Daoy (cell line): ENCODE measurements at places on chromosomes 7 and 10. TPM values are rescaled to one million over a fixed set of nuclear protein-coding genes. Genes with fewer than 3 reads are reported as not detected.

DNA sequence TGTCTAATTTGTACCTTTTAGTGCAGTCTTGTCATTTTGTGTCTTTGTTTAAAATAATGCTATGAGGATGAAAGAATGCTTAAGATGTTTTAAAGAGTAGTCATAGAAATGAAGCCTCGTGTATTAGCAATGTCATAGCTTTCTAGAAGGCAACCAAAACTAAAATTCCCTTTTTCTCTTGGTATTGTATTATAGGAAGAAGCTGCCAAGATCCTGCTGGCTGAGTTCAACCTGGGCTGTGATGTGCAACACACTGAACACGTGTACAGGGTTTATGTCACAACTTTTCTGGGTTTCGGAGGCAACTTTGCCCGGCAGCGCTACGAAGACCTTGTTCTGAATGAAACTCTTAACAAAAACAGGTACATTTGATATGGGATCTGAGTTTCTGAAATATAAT is 36.2 kb downstream of the COX15 start:
- no peak for DNase-seq

- DNase-seq: no peak
Observed at GRCh38 chr7:81761821-81762220, 8.0 kb downstream of the HGF start.

DNA sequence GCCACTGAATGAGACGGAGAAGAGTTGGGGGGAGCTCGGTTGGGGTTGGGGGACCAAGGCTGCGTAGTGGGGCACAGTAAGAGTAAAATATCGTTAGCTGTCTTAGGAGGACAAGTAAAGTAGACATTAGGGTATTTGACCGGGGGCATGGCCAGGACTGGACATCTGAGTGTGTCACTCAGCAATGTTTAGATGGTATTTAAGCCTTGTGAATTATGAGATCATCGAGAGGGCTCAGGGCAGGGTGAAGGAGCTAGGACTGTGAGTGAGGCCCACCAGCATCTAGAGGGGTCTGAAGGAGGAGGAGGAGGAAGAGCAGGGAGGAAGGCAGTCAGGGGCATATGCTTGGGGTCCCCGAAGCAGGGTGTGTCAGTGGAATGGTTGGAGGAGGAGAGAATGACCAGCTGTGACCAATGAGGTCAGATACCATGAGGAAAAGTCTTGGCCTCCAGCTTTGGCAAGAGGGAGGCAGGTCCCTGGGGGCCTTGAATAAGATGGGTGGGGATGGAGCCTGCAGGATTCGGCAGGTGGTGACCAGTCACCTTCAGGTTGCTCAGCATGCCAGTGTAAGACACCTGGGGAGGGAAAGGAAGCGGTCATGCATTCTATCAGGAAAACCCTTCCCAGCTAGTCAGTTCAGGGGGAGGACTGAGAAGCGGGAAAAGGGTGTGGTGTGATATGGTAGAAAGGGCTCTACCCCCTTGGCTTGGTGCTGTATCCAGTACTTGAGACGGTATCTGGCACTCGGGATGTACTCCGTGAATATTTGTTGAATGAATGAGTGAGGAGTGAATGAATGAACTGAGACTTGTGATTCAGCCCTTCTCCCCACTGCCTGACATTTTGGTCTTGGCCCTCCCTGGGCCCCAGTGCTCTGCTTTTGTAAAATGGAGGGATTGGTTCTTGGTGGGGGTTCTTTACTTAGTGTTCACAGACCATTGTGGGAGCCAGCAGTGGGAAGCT is 34.8 kb upstream of the SH2D4B start:
- no peak for DNase-seq

GRCh38 chr10:61828788-61829187 is 72.7 kb upstream of the ARID5B start:
- DNase-seq: no peak

Gene HERC4
- total RNA-seq: 29.2 and 36.6 TPM in 2 replicates

DNA sequence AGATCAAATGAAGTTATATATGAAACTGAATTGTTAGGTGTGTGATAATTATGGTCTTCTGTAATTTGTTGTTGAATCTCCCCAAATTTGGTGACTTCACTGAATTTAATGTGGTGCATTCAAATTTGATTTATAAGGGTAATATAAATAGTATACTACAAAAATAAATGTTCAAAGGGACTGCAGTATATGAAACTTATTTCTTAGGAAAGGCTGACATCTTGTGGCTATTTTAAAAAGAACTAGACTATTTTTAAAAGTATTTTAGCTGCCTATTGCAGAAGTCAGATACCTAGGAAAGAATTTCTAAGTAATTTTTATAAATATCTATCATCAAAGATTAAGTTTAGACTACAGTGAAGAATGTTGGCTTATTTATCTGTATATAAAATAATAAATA is 36.6 kb downstream of the ATRNL1 start:
- DNase-seq: no peak

Gene CPA4
- total RNA-seq: 85.6 and 98.8 TPM in 2 replicates

Gene FLNC
- total RNA-seq: 67.5 and 81.1 TPM in 2 replicates

- DNase-seq: no peak
Observed at GRCh38 chr10:107554333-107554732, 389.8 kb upstream of the SORCS1 start.

Gene ADRB1
- not detected in 2 replicates for total RNA-seq

DNA sequence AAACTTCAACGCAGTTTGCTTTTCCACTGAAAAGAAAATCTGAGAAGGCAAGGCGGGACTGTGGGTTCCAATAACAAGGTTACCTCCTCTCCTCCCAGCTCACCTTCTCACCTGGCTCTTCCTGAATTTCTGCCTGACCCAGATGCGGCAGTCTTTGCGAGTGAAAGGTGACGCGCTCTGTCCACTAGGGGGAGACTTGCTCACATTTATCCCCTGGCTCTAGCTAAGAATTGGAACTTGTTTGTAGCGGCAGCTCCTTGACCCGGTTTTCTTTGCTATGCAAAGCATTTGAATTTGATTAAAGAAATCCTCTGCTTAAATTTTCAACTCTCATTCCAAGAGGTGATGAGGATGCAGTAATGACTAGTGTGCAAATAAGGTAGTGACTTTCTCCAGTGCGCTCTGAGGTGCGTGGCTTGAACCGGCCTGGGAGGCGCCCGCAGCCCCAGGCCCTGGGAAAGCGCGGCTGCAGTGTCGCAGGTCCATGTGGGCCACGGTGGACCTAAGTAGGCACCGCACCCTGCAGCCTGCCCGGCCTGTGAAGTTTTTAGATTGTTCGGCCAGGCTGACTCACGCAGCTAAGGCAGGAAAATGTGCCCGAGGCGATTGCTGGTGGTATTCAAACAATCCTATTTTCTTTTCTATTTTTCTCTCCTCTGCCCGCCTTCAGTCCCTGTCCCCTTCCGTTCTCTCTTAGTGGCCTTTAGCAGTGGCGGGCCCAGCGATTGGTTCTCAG is 336.9 kb upstream of the NPSR1 start:
- peak; percentile 85 for DNase-seq

DNA sequence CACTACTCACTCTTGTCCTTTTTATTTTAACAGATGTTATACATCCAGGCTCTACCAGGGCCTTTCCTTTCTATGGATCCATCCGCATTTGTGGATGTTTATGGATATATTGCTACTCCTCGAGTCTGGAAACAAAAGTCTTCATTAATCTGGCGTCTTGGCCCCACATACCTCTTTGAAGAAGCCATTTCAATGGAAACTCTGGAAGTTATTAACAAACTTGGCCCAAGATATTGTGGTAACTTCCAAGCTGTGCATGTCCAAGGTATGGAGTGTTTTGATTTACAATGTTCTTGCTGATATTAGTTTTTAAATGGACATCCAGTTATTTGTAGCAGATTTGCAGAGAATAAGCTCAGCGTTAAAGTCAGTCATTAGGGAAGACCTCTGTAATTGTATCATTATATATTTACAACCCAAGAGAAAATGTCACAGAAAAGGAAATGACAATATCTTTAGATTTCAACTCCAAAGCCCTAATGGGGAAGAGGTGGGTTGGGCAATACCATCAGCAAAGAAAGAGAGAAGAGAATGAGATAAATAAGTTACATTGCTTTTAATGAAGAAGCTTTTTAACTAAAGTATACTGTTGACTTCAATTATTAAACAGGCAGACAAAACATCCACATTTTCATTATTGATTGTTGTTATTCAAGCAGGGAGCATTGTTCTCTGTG is 102.1 kb downstream of the WDFY4 start:
- DNase-seq: no peak

DNA sequence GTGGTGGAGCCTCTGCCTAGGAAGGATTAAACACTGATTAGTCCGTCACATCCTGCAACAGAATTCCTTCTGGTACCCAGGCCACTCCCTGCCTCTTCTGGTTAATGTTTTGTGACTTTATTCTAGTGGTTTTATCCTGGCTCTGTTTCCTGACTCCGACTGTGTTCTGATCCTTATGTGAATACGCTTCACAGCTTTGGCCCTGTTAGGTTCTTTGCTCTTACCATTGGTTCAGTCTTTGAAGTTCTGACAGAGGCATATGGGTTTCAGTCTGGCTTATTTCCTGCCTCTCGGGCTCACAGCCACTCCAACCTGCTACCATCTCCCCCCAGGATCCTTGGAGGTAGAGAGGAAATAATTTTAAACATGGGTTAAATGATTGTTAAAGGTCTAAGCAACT is 23.2 kb upstream of the FGL2 start:
- no peak for DNase-seq

Gene C10orf105
- not detected in 2 replicates for total RNA-seq

Gene PSD
- total RNA-seq: 0.29 TPM in 1 of 2 replicates, not detected in the other

Gene CRTAC1
- total RNA-seq: 5.6 and 17.9 TPM in 2 replicates

DNA sequence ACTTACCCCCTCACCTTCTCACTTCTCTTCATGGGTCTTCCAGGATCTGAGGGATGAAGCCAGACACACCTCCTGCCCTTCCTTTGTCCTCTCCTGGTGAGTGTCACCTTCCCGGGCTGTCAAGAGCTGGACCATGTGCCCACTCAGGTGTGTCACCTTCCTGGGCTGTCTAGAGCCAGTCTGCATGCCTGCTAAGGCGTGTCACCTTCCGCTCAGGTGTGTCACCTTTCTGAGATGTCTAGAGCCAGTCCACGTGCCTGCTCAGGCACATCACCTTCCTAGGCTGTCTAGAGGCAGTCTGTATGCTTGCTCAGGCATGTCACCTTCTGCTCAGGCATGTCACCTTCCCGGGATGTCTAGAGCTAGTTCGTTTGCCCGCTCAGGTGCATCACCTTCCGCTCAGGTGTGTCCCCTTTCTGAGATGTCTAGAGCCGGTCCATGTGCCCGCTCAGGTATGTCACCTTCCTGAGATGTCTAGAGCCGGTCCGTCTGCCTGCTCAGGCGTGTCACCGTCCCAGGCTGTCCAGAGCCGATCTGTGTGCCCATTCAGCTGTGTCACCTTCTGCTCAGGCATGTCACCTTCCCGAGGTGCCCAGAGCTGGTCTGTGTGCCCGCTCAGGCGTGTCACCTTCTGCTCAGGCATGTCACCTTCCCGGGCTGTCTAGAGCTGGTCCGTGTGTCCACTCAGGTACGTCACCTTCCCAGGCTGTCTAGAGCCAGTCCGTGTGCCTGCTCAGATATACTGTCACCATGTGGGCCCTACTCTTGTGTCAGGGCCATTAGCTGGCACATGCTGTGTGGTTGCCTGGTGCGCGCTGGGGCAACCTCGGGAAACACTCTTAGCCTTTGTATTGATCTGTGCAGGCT is 245.3 kb downstream of the EBF3 start:
- no peak for DNase-seq

GRCh38 chr7:123966936-123967335 is 41.9 kb downstream of the SPAM1 start:
- DNase-seq: no peak

GRCh38 chr7:151862606-151863381 is 14.1 kb downstream of the PRKAG2 start:
- no peak for DNase-seq

Gene TSPAN12
- total RNA-seq: 15.9 and 17.7 TPM in 2 replicates

DNA sequence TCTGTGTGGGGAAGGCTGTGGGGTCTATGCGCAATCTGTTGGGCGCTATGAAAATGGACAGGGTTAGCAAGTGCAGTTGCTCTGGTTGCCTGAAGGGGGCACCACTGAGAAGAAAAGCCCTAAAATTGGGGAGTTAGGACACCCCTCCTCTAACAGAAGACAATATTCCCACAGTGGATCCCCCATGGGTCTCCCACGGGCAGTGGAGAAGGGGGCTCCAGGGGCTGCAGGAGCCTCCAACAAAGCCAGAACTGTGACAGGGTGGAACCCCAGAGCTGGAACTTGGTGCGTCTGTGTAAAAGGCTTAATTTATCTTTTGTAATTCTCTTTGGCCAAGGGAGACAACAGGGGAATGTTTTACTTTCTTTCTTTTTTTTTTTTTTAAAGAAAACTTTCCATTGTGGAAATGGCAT is 12.5 kb upstream of the COL13A1 start:
- DNase-seq: no peak

- DNase-seq: no peak
Observed at GRCh38 chr7:27154369-27154768, 2.0 kb upstream of the HOXA3 start.

Gene SLC13A1
- total RNA-seq: not detected in 2 replicates

Gene ZFAND4
- 7.0 and 9.1 TPM in 2 replicates for total RNA-seq

Gene CALML5
- not detected in 2 replicates for total RNA-seq

Gene RBP3
- not detected in 2 replicates for total RNA-seq

Gene CTAGE8
- total RNA-seq: 0.09 and 0.23 TPM in 2 replicates

DNA sequence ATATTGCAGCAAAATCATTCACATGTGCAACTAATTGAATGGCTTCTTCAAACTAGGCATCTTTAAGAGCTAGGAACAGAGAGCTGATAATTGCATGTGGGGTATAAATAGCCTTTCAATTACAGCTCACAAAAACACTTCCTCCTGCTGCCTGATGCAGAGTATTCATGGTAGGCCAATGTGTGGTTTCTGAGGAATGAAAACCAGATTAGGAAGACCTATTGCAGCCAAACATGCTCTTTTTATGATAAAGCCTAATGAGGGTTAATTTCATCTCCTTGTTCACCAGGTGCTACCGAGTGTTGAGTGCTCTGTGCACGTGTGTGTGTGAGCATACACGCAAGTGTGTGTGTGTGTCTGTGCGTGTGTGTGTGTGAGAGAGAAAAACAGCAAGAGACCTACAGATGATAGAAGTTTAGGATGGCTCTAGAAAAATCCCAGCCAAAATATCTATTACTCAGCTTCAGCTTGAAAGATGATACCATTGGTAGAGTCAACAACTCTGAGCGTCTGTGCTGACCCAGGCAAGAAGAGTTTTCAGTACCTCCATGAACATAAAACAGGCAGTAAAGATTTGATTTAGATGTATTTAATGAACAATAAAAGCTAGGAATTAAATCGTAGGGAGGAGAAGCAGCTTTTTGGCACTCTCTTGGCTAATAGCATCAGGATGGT is 448.5 kb upstream of the ANKRD30A start:
- peak; percentile 28 for DNase-seq

Gene EN2
- total RNA-seq: 1.4 and 3.5 TPM in 2 replicates

Gene IGFBP1
- total RNA-seq: 0.57 and 2.6 TPM in 2 replicates

GRCh38 chr10:77531441-77532001 is 106.1 kb downstream of the KCNMA1 start:
- DNase-seq: peak; percentile 92

Gene AKR1C4
- total RNA-seq: not detected in 2 replicates
